CD4-positive, alpha-beta T cell treated with Interleukin-2 at 100 ng/mL for 4 hours (primary cell): ENCODE measurements at places on chromosomes 7 and 10.

DNA sequence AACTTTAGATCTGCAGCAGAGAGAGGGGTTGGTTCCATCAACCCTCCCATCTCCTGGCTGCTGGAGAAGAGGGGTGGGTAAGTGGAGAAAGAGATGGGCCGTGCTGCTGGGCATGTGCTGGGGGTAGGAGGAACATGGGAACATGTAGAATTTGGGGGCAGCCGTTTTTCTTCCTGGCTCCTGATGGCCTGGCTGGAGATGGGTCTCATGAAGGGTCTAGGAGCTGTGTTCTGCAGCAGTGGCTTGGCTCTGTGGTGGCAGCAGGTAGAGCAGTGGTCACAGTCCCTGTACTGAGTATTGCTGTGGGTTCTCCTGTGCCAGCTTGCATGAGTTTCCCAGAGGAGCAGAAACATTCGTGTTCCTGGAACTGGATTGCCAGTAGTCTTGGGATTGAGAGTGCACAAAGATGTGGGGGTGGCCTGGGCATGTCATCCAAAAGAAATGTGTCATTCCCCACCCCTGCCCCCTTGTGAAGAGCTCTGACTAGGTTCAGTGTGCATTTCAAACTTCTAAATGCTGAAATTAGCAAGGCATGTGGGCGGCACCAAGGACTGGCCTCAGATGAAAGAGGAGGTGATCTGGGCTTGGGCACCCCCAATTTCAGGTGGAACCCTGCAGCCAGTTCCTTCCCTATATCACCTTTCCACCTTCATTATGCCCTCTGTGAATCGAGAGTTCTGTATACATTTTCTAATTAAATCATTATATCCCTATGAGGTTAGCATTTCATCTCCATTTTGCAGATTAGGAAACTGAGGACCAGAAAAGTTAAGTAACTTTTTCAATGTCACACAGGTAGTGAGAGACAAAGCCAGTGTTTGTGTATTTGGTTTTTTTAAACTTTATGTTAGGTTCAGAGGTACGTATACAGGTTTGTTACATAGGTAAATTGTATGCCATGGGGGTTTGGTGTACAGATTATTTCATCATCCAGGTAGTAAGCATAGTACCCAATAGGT, 2.1 kb downstream of the CHST3 start:
- DNase-seq = no peak

- no peak for DNase-seq
Observed at GRCh38 chr10:113788604-113789083, 37.2 kb downstream of the PLEKHS1 start.

DNA sequence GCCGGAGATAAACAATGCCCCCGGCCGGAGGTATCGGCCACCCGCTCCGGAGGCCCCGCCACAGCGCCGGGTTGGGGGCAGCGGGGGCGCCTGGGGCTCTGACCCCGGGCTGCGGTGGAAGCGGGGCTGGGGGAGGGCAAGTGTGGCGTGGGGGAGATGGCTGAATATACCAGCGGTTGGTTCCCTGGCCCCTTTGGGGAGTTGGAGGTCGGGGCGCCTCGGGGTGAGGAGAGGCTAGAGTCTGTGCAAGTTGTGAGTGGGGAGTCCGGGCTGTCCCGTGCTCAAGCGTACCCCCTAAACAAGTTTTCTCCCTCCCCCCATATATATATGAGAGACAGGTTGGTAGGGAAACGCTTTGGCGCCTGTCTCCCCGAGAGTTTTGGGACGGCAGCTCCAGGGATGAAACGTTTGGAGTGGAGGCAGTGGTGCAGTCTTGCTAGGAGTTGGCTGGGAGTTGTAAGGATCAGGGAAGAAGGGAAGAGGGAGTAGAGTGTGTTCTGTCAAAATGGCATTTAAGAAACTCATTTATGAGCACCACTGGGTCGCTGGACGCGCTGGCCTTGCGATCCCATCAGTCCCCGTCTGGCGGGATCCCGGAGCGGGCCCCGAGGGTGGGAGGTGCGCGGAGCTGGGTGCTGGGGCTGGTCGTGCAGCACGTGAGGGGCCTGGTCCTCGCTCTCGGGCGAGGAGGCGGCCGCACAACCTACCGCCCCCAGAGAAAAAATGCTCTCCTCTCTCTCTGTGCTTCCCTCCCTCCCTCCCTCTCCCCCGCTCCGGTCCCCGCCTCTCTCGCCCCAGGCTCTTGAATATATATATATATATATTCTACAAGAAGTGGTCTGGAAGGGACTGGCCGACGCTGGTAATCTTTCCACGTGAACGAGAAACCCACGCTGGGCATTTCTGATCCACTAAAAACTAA, 1.1 kb downstream of the TET1 start:
- DNase-seq = no peak

DNA sequence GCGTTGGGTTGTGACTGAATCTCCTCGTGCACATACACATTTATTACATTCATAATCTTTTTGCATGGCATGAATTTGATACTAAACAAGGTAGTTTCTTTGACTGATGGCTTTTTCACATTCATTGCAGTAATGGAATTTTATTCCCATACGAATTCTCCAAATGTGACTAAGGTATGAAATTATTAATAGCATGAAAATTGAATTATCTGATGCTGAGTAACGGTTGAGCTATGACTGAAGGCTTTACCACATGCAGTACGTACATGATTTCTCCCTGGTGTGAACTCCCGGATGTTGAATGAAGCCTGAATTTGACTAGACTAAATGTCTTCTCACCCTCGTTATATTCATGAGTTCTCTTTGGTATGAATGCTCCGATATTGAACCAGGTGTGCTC, 104.4 kb upstream of the C1GALT1 start:
- no peak for DNase-seq

DNA sequence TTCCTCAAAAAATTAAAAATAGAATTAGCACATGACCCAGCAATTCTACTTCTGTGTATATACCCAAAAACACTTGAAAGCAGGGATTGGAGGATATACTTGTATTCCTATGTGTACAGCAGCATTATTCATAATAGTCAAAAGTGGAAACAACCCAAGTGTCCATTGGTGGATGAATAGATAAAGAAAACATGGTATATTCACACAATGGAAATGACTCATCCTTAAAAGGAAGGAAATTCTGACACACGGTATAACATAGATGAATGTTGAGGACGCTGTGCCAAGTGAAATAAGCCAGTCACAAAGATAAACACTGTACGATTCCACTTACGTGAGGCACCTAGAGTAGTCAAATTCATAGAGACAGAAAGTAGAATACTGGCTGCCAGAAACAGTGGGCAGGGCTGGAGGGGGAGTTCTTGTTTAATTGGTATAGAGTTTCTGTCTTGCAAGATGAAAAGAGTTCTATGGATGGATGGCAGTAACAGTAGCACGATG, 26.6 kb upstream of the KAT6B start:
- DNase-seq = no peak
